Peyer's patch (tissue), 4 donors: ENCODE measurements at places on chromosomes 16 and 17.

- DNase-seq: no peak
These were observed 30.9 kb downstream of the LRRC36 start for GRCh38 chr16:67357561-67357960.

- no peak for DNase-seq
These were observed 22.5 kb downstream of the NPRL3 start for GRCh38 chr16:116015-116414.

DNA sequence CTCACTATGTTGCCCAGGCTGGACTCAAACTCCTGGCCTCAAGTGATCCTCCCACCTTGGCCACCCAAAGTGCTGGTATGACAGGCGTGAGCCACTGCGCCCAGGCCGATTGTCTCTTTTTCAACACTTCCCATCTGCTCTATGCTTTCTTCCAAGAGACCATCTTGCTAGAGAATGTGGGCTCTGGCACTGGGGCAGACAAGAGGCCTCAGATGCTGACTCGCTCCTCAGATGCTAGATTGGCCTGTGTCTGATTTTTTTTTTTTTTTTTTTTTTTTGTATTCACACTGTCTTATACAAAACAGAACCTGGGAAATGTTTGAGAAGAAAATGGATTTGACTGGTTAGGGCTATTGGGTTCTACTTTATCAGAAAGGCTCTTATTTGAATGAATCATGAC is 58.2 kb downstream of the CYB5D2 start:
- DNase-seq: no peak

- DNase-seq: no peak
These were observed 34.5 kb downstream of the SLC39A11 start for GRCh38 chr17:73058022-73058421.

- DNase-seq: no peak
These were observed 9.5 kb upstream of the MRPL12 start for GRCh38 chr17:81693509-81694210.
